Midbrain (tissue), 1 donor: ENCODE measurements at places on chromosomes 12 and 14.

GRCh38 chr14:52315355-52315718, 1.2 kb downstream of the PTGER2 start:
- DNase-seq: no peak

- DNase-seq: no peak
These were observed 113.2 kb upstream of the TMEM132D start for GRCh38 chr12:130016986-130017385.

- DNase-seq: peak; percentile 12
These were observed 12.2 kb upstream of the ITPR2 start for GRCh38 chr12:26845057-26845666.

GRCh38 chr12:117622087-117622486, 260.7 kb upstream of the NOS1 start:
- no peak for DNase-seq

DNA sequence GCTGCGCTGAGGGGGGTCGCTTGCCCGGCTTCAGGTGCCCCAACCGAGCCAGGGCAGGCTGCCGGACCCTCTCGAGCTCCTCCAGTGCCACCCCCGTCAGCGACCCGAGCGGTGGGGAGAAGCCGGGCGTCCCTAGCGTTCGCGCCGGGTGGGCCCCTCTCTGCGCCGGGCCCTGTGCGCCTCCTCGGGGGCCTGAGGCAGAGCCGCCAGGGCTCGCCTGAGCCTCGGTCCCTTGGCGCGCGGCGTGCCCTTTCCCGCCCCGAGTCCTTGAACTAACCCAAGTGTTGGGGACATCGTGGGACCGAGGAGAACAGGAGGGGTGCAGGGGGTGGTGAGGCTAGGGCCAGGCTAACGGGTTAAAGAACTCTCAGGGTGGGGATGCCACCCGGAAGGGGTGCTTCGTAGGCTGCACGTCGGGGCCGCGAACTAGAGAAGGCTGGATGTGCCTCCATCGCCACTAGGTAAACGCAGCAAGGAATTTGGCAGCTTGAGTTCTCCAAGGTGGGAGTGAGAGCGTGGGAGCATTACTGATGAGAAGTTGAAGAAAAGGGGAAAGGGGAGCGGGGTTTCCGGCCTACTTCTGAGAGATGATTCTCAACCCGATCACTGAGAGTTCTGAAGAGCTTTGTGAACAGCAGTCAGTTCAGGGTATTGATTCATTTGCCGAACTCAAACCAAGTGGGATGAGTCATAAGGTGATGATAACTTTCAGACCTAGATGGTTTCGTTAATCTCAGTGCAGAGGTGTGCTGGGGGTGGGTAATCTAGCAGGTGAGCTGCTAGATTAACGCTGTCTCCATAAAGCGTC, 618 bp downstream of the RNF34 start:
- peak; percentile 22 for DNase-seq

- DNase-seq: no peak
These were observed 109.1 kb downstream of the NEDD1 start for GRCh38 chr12:97016163-97016562.

GRCh38 chr14:74519316-74520074, 25.9 kb downstream of the ISCA2 start:
- no peak for DNase-seq

GRCh38 chr14:69701857-69702256, 65.1 kb upstream of the SRSF5 start:
- DNase-seq: no peak

DNA sequence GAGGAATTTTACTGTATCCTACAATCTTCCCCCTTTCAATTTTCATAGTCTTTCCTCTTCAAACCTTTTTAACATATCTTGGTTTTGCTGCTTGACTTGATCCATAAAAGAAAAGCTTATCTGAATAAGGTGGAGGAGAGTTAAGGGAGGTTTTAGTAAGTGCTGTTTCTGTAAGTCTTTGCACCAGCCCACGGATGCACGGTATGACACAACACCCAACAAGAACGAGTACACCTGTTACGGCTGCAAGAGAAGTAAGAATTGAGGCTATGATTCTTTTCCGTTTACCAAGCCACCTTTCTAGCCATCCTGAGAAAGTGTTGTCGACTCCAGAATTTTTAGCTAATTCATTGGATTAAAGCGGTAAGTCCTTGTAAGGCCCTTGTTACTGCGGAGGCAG, 26.1 kb upstream of the CPNE8 start:
- no peak for DNase-seq

GRCh38 chr12:38919191-38919590, 13.8 kb upstream of the CPNE8 start:
- DNase-seq: peak; percentile 15

- no peak for DNase-seq
These were observed 7.5 kb downstream of the CAMKK2 start for GRCh38 chr12:121288986-121289385.
